ENCODE measurements at places on chromosomes 6 and 20.

- no peak for DNase-seq
These were observed 194.0 kb downstream of the EYA4 start for GRCh38 chr6:133435065-133435728.

DNA sequence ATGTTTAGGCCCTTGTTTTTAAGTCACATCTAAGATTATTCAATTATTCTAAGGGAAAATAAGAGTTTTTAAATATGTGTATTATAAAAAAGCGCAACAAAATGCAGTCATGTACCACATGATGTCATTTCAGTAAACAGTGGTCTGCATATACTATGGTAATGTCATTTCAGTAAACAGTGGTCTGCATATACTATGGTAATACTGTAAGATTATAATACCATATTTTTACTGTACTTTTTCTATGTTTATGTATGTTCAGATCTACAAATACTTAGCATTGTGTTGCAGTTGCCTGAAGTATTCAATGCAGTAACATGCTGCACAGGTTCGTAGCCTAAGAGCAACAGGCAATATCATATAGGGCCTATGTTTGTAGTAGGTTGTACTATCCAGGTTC is 21.4 kb downstream of the MEI4 start:
- no peak for DNase-seq

DNA sequence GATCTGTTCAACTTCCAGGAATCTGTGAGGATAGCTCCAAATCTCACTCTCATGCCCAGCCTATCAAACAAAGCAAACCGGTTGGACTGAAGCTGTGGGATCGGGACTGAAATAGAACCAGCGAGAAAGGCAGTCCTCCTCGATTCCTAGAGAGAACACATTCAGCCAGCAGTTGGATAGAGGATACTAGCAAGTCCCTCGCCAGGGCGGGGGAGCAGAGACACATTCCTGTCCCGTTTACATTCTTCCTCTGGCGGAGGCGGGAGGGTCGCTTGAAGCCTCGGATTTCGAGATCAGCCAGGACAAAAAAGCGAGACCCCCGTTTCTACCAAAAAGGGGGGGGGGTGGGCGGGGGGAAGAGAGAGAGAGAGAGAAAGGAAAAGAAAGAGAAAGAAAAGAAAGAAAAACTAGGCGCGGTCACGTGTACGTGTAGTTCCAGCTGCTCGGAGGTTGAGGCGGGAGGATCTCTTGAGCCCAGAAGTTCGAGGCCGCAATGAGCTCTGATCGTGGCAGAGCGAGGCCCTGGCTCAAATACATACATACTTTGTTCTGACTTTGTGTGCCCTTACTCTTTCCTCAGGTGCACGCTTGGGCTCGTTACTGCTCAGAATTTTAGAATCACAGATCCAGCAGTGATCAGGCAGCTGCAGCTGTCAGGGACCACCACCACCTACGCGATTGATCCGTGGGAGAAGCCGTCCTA is 19.5 kb downstream of the ZNF311 start:
- peak; percentile 95 for DNase-seq

- DNase-seq, result no peak
These were observed 52.8 kb downstream of the ZMYND8 start for GRCh38 chr20:47303736-47304135.

- no peak for DNase-seq
These were observed 119.9 kb upstream of the SLC22A16 start for GRCh38 chr6:110596354-110596753.

DNA sequence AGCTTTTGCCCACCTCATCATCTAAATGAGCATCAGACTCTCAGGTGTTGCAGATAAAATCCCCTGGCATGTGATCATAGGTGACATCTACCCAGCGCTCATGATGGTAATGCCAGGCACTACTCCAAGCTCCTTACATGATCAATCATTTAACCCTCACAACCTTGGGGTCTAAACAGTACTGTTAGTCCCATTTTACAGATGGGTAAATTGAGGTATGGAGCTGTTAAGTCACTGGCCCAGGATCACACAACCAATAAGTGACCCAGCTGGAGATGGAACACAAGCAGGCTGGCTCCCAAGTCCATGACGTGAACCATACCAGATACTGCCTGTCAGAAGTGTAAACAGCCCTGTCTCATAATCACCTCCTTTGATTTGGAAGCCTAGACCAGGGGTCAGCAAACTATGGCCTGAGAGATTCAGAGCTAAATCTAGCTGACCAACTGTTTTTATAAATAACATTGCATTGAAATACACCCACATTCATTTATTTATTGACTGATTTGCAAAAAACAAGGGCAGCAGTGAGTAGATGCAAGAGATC is 79.2 kb downstream of the UNC5CL start:
- no peak for DNase-seq

- no peak for DNase-seq
These were observed 96.0 kb downstream of the SOBP start for GRCh38 chr6:107585815-107586435.

DNA sequence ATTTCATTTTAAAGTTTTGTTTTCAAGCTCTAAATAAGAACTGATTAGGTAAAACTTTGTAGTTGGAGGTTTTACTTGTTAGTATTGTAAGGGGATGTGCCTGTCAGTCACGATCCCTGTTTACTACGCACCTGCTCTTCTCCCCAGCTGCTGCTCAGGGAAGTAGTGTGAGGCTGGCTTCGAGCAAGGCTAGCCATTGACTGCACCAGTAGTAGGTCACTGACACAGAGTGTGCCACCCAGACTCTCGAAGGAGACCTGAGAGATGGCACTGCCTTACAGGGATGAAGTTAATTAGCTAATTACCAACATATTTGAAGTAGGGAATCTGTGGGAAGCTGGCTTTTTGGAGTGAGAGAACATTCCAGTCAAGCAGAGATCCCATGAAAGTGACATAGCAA is 89.2 kb downstream of the DNAH8 start:
- no peak for DNase-seq

GRCh38 chr6:112007254-112007653 is 46.6 kb upstream of the CCN6 start:
- DNase-seq, result no peak

- no peak for DNase-seq
These were observed 133.6 kb upstream of the TRAF3IP2 start for GRCh38 chr6:111739257-111739696.

DNA sequence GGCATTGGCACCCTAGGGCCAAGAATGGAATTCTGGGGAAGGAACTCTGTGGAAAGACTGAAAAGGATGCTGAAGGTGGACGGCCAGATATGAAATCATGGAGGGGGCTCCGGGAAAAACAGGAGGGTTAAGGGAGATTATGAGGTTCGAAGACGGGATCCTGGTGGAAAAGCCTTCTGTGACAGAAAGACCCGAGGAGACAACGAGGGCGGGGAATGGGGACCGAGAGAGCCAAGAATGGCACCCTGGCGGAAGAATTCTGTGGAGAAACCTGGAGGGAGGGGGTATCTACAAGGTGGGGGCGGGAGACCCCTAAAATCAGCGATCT is 426 bp downstream of the TRMT6 start:
- DNase-seq, result no peak

DNA sequence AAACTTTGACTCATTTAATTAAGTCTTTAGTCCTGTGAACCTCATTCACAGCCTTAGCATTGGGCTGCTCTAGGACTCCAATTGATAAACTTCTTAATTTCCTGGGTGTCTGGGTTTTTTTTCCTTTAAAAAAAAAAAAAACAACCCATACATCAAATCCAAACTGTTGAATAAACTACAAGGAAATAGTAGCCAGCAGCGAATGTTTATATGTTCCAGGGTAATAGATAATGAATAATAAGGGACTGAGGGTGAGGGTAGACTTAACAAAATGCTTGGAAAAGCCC is 563.5 kb upstream of the AGPAT4 start:
- DNase-seq, result no peak

DNA sequence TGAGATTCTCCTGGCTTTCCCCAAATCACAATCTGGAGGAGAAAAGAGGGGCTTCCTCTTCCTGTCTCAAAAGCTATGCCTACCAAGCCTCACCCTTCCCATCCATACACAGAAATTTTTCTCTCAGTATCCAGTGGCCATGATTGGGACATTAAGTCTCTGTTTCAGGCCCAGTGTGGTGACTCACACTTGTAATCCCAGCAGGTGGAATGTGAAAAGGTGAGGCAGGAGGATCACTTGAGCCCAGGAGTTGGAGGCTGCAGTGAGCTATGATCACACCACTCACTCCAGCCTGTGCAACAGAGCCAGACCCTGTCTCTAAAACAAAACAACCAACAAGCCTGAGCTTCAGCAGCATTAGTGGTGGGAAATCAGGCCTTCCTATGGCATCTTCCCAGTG is 210.0 kb downstream of the OGFRL1 start:
- DNase-seq, result no peak

Data from RWPE1 (cell line).